ENCODE measurements at places on chromosomes 1 and 21. TPM values are rescaled to one million over a fixed set of nuclear protein-coding genes. Genes with fewer than 3 reads are reported as not detected.

CPTP gene
- total RNA-seq = 3.4 TPM

OR2L13 gene
- total RNA-seq = 3.1 TPM

GPR25 gene
- total RNA-seq = not detected

GSTM4 gene
- 6.5 TPM for total RNA-seq

ERICH3 gene
- total RNA-seq = 2.4 TPM

PPP1R8 gene
- total RNA-seq = 26.2 TPM

PRDM16 gene
- 6.3 TPM for total RNA-seq

CD5L gene
- total RNA-seq = not detected

HHAT gene
- 6.3 TPM for total RNA-seq

C1orf116 gene
- total RNA-seq = 2.2 TPM

- DNase-seq = no peak
These were observed 52.5 kb downstream of the LRRC8D start for GRCh38 chr1:89873288-89873687.

DNA sequence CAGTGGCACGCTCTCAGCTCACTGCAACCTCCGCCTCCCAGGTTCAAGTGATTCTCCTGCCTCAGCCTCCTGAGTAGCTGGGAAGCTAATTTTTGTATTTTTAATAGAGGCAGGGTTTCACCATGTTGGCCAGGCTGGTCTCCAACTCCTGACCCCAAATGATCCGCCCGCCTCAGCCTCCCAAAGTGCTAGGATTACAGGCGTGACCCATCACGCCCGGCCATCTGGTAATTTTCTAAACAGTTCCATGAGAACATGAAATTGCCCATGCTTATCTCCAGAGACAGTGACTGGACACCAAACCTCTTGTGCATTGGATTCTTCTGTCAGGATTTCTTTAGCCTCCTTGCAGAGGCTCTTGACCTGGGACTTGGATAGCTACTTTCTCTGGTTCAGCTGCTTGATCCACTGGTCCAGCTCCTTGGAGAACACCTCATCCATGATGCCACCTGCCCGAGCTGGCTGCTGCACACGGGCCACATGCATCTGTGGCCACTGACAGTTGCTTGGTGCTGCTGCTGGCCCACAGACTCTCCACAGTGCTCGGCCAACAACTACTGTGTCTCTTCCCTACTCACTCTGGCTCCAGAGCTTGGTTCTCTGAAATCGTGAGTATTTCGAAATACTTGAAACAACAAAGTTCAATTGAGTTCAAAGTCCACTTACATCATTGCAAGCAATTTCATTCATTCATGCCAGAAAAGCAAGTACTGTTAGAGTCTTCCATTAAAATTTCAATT lies 40.0 kb upstream of the CTPS1 start:
- peak; percentile 11 for DNase-seq

DNA sequence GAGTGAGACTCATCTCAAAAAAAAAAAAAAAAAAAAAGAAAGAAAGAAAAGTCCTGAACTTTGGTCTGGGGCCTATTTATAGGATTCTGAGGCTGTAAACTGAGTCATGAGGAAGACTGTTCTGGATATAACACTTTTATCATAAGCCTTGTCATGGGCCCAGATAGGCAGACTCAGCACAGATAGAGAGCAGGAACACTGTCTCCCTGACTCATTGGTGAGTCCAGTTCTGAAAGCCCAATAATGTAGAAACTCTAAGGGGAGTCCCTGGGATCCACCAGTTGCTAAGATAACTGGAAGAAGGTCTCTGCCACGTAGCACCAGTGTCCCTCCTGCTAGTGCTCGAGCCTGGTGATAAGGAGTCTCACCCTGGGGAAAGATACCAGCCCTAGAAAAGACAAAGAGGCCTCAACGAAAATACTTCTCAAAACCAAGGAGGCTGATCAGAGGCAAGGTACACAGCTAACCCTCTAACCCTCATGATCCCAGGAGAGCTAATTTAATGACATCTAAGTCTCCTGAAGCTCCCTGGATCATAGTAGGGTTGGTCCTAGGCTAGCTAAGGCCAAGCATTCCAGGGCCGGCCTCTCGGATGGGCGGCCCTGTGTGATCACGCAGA lies 43.5 kb downstream of the LPAR3 start:
- DNase-seq = peak; percentile 92

GRCh38 chr21:30338717-30339116 lies 1.2 kb upstream of the KRTAP27-1 start:
- DNase-seq = no peak

GRCh38 chr1:16009030-16009460 lies 5.0 kb downstream of the SRARP start:
- DNase-seq = peak; percentile 83

DNA sequence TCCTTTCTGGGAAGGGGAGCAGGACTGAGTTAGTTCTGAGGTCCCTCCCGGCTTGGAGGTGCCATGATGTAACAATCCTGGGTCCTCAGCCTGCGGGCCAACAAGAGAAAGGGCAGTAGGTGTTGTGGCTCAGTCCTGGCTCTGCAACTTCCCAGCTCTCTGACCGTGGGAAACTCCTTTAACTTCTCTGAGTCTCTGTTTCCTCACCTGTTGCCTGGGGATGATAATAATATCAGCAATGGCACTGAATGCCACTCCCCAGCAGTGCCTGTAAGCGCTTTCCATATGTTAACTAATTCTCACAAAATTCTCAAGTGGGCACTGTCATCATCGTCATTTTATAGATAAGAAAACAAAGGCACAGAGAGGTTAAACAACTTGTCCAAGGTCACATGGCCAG lies 2.3 kb downstream of the PADI3 start:
- DNase-seq = no peak

DNA sequence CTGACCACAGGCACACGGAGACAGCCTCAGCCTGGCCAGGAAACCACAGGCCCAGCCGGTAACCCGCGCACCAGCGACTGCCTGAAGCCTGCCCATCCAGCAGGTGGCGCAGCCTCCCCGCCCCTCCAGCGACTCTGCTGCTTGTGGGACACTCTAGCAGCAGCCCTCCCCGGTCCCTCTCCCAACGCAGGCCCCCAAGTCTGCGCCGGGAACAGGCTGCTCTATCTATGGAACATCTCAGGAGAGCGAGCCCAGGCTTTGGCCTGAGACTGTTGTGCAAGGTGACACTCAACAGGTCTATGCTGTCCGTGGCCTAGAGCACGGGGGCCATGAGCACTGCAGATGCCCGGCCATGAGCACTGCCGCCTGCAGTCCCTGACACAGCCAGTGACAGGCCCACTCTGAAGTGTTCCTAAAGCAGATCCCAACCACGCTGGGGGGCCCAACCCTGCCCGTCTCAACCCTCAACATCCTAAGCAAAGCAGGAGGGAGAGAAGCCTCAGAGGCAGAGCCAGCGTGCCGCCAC lies 28.4 kb downstream of the WDR4 start:
- DNase-seq = no peak

GRCh38 chr1:110696818-110697217 lies 22.1 kb upstream of the KCNA3 start:
- no peak for DNase-seq

DNA sequence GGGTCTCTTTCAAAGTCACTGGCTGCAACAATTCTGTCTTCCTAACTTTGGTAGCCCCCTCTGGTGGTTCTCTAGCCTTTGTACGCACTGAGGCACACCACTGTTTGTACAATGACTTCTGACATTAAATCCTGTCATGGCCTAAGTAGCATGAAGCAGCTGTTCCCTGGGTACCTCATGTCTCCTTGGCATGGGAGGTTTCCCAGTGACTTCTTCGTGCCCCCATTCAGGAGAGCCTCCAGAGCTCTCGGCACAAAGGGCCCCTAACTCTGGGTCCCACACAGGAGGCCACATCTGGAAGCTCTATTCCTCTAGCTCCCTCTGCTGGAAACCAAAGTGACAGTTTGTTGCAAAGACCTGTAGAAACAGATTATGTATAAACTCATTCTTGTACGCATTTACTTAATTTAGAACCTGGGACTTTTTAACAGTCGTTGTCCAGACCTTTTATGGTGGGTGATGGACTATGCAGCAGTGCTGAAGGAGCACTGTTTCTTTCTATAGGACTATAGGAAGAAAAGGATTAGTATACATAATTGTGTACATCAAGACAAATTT lies 13.4 kb downstream of the SWT1 start:
- peak; percentile 78 for DNase-seq

GRCh38 chr21:15841856-15842564 lies 112.2 kb downstream of the USP25 start:
- DNase-seq = peak; percentile 4

GRCh38 chr1:11977625-11978024 lies 2.6 kb upstream of the MFN2 start:
- DNase-seq = peak; percentile 34

- DNase-seq = no peak
These were observed 88.1 kb downstream of the BACH1 start for GRCh38 chr21:29386803-29387202.

DNA sequence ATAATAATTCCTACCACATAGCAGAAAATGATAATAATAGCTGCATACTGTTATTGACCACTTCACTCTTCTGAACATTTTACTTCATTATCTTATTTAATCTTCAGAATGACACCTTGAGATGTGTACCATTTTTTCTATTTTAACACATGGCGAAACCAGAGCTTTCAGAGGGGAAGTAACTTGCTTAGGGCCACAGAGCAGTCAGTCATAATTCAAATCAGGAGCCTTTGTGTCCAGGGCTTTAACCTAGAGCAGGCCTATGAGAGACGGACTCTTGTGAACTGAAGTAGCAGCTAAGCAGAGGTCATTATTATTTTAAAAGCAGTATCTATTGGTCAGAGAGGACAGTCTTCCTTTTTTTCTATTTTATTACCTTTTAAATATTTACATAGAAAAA lies 114.0 kb downstream of the ROR1 start:
- DNase-seq = no peak

GRCh38 chr1:178389441-178389840 lies 107.3 kb downstream of the CLEC20A start:
- peak; percentile 77 for DNase-seq

DNA sequence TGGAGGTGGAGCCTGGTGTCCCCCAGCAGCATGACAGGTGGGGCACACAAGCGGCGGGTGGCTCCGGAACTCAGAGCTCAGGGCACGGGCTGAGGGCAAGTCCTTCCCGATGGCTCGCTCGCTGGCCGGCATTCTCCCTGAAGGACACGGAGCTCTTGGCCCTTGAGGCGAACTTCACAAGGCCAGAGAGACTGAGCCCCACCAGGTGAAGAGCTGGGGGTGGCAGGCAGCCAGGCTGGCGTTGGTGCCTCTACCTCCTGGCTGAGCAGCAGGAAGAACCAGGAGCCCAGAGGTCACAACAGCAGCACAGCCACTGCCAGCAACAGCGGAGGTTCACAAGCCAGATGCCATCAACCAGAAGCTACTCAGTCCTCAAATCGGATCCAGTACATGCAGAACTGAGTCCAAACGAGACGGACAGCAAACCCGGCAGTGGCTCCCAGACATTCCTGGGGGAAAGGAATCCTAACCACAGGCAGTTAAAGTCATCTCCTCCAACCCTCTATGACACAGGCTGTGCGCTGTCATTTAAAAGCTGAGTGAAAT lies 54.1 kb downstream of the NPHP4 start:
- DNase-seq = no peak

- no peak for DNase-seq
These were observed 93.6 kb downstream of the ENAH start for GRCh38 chr1:225559326-225559725.

All from umbilical cord (tissue), 2 donors.